ENCODE measurements at places on chromosomes 13 and 19.

DNA sequence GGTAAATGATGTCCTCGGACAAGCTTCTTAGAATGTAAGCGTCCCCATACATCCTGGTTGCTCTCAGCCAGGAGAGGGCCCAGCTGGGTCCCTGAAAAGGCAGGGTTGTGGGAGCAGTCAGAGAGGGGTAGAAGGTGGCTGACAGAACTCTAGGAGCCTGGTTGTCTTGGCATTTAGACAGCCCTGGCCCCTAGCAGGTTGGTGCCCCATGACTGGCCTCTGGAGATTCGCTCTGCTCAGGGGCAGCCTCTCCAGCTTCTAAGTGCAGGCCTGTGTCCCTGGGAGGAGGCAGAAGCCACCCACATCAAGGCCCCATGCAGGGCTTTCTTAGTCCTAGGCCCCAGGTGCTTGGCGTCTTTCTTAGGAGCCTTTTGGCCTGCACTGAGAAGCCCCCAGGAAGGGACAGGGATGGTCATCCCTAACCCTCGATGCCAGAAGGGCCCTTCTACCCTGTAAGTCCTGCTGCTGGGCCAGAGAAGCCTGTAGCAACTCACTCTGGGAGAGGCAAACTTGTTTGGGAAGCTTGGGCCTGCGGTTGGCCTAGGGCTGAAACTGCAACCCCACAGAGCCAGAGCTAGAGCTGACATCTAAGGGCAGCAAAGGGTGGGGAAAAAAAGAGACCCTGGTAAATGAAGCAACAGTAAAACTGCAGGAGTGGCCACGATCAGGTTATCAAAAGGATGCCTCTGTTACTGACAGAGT, 2.8 kb upstream of the CDX2 start:
- DNase-seq = no peak

GRCh38 chr13:37966266-37966665, 96.7 kb upstream of the TRPC4 start:
- DNase-seq = no peak

DNA sequence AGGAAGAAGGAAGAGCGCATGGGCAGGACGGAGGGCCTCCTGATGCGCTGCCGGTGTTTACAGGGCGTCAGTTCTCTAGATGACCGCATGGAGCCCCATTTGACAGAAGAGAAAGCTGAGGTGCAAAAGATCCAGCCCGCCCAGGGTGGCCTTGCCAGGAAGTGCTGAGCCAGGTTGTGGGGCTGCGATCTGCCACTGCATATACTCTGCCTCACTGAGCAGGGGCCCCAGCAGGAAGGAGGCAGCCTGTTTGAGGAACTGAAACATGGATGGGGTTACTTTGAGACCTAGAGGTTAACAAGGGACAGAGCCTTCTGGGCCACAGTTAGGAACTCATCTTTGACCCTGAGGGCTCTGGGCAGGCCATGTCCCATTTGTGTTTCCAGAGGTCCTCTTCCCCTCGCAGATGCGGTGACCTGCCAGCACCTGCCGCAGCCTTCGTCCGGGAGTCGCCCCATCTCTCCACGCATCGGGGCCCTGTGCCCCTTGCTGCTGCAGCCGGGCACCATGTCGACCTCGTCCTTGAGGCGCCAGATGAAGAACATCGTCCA, 3.2 kb downstream of the EPN1 start:
- no peak for DNase-seq

DNA sequence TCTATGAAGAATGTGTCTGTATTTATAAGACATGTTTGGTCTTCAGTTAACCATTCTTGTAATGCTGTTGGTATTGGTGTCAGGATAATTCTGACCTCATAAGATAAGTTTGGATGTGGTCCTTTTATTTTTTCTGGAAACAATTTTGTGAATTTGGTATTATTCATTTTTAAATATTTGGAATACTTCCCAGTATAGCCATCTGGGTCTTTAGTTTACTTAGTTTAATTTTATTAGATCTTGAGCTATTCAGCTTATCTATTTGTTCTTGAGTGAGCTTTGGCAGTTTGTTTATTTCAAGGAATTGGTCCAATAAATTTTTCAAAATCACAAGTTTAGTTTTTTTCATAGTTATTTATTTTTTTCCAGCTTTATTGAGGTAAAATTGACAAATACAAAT, 335.4 kb upstream of the PCDH20 start:
- DNase-seq = no peak

GRCh38 chr13:48233889-48234488, 983 bp downstream of the ITM2B start:
- DNase-seq = no peak

GRCh38 chr19:19033176-19033425, 216 bp downstream of the SUGP2 start:
- no peak for DNase-seq

- DNase-seq = no peak
Observed at GRCh38 chr13:32278426-32278825, 36.7 kb downstream of the ZAR1L start.

- DNase-seq = no peak
Observed at GRCh38 chr19:58183817-58184215, 955 bp downstream of the ZNF274 start.

DNA sequence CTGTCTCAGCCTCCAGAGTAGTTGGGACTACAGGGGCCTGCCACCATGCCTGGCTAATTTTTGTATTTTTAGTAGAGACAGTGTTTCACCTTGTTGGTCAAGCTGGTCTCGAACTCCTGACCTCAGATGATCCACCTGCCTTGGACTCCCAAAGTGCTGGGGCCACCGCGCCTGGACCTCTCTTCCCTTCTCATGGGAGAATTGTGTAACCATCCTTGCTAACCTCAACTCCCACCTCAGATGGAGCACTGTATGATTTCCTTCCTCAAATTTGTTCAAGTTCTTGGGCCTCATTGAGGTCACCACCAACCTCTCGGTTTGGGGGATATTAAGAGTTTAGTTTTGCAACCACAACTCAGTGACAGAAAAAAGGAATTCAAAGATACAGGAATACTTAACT, 10.7 kb downstream of the LILRA5 start:
- no peak for DNase-seq

DNA sequence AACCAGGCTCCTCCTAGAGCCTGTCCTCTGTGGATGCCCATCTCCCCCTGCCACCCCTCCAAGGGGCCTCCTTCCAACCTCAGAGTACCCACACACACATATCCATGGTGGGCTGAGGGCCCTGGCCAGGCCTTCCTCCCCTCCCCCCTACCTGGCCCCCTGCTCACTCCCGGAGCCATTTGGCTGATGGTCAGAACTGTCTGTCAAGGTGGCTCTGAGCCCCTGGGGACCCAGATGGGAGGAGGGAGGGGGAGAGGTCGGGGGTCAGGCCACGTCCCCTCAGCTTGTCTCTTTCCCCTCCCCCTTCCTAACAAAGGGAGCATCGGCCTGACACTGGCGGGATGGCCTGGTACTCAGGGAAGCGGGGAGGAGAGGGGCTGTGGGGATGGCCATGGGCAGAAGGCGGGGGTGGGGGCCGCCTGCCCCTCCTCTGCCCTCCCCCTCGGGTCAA, 18.7 kb upstream of the POU2F2 start:
- DNase-seq = peak; percentile 77

DNA sequence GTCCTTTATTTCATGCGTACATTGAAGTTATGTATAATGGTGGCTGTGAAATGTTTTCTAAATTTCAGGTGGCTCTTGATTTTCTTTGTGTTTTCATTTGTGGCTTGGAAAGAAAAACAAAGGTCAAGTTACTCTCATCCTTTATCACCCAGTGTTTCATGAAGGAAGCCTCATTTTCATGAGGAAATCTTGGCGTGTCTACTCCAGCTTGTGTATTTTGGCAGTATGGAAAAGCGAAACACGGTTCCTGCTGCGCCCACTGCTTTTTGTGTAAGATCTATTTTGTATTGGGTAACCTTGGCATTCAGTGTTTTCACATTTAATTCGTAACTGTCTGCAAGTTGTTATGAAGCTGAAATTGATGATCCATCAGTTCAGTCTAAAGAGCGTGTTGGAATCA, 147.0 kb upstream of the RNF113B start:
- no peak for DNase-seq

- no peak for DNase-seq
Observed at GRCh38 chr13:50942630-50943311, 33.2 kb downstream of the RNASEH2B start.

- no peak for DNase-seq
Observed at GRCh38 chr19:12648088-12648487, 18.5 kb downstream of the MAN2B1 start.

- no peak for DNase-seq
Observed at GRCh38 chr19:35872180-35872579, 3.8 kb downstream of the APLP1 start.

DNA sequence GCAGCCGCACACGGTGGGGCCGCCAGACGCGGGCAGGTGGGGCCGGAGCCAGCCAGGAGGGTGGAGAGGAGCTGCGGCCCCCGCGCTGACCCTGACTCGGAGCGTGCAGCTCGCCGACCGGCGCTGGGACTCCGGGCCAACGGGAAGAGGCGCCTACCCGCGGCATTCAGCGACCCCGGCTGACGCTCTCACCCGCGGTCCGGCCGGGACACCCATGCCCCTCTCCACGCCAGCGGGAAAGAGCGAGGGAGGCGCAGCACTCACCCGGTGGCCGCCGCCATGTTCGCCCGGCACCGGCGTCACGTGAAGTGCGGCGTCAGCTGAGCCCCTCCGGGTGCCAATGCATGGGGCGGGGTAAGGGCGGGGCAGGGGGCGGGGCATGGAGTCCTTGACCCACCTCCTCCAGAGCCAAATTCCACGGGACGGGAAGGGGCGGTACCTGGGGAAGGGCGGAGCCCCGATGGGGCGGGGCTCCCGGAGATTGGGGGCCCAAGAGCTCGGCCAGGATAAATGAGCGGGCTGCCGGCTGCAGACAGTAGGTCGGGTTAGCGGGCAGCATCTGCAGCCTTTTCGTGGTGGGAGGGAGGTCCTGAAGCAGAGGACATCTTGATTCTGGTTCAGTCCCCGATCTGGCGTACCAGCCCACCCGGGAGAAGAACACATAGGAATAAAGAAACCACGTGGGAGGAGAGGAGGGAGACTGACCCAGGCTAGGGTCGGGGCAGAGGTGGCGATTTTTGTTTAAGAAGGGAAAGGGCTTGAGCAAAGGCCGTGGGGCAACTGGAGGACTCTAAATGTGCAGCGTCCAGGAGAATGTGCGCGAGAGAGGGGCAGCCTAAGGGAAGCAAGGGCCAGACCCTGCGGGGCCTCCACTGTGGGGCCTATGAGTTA, at the start of gene PEPD:
PEPD (minus strand) TSS at position 312 of the 891 bp plus-strand sequence; CDS start at position 281, 31 bp downstream.
- peak; percentile 92 for DNase-seq

GRCh38 chr19:31351056-31351854, 2.0 kb upstream of the TSHZ3 start:
- DNase-seq = no peak

GRCh38 chr13:26628706-26629105, 71.2 kb downstream of the WASF3 start:
- DNase-seq = peak; percentile 2

DNA sequence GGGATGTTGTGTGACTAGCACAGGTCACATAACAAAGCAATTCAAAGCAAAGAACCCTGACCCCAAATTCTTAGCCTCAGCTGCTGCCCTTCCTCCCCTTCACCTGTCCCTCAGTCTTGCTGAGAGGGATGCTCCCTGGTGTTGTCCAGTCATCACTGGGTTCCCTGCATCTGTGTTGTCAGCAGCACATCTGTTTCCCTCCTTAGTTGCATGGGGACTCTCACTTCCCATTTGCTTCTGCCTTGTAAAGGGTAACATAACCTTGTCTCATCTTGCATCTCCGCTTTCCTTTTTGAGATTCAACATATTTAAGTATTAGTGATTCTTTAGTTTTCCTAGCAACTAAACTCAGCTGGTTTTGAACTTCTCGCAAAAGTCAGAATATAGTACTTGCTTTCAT, 54.0 kb downstream of the SPATA13 start:
- DNase-seq = no peak

- DNase-seq = no peak
Observed at GRCh38 chr19:33098055-33098534, 17.1 kb downstream of the GPATCH1 start.

GRCh38 chr19:57812226-57812625, 2.5 kb downstream of the ZNF552 start:
- no peak for DNase-seq

- DNase-seq = no peak
Observed at GRCh38 chr13:44287958-44288357, 85.7 kb upstream of the SERP2 start.

DNA sequence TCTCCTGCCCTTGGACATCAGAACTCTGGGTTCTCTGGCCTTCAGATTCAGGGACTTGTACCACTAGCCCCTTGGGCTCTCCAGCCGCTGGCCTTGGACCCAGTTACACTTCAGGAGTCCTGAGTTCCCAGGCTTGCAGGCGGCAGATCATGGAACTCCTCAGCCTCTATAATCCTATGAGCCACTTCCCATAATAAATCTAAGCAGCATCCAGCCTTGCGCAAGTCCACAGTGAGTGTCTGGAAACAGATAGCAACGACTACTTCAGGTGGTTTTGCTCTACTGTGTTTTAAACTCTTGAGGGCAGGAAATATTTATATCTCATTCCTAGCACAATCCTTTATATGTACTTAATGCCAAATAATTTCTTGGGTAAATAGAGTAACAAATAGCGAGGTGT, 92.3 kb downstream of the COL4A1 start:
- no peak for DNase-seq

GRCh38 chr19:18396471-18397241, 766 bp downstream of the LRRC25 start:
- no peak for DNase-seq

DNA sequence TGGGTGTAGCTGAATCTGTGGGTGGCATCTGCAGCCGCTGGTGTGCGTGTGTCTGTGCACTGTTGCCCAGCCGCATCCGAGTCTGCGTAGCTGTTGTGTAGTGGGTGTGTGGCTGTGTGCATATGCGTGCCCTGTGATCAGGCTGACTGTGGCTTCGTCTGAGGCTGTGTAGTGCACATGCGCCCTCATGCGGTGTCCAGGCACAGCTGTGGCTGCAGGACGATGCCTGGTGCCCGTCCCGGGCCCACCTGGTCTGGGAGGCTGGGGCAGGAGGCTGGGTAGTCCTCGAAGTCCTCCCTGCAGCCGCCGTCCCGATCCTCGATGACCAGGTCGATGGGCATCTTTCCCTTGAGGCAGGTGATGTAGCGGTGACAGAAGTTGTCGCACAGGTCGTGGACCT, 4.9 kb downstream of the MEIS3 start:
- DNase-seq = peak; percentile 28

GRCh38 chr13:41651413-41652058, 194.2 kb downstream of the RGCC start:
- DNase-seq = no peak

DNA sequence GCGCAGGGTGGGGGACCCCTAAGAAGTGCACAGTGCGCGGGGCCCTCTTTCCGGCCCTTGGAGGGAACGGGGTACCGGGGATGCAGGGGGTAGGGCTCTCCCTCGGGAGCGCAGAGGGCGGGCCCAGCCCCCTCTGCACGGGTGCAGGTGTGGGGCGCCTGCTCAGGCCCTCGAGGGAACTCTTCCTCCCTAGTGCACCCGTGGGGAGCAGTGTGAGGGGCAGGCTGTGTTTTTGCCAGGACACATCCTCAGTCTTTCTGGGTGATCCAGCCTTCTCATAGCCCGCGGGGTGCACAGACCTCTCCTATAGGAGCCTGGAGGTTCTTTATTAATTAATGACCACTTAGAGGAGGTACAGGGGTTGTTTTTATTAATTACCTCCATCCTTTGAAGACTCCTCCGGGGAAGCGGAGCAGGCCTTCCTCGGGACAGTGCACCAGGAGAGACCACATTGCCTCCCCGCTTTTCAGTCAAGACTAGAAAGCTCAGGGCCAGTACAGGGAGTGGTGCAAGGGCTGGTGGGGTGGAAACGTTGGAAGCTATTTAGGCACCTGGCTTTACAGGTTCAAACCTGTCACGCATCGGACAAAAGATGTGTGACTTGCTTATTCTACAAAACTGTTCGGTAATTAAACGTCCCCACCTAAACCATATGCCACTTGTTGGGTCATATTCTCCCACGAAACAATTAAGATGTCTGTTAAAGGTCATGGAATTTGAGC, 598 bp upstream of the GJB6 start:
- no peak for DNase-seq

GRCh38 chr13:80030491-80030890, 310.4 kb downstream of the SPRY2 start:
- DNase-seq = no peak

All from NCI-H1417 (cell line).